ENCODE measurements at places on chromosomes 13 and 19.

GRCh38 chr13:26600343-26600742 lies 42.9 kb downstream of the WASF3 start:
- no peak for DNase-seq

DNA sequence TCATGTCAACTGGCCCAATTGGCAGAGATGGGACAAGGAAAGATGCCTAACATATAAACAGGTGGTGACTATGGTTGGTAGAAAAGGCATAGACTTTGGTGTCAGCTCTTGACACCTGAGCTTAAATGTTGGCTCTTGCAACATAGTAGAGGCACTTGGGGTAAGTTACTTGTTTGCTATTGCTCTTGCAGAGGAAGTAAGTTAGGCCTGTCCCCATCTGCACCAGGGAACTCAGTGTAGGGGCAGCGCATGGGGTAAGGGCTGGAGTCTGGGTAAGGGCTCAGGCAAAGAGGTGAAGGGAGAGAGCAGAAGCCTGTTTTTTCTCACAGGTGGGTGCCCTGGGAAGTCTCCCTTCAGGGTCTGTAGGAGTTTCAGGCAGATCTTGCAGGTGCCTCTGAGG lies 27.6 kb downstream of the ERICH6B start:
- no peak for DNase-seq

- no peak for DNase-seq
Measured at GRCh38 chr13:41246969-41247680, 16.3 kb downstream of the MTRF1 start.

- no peak for DNase-seq
Measured at GRCh38 chr19:50047671-50048070, 21.9 kb downstream of the ZNF473 start.

DNA sequence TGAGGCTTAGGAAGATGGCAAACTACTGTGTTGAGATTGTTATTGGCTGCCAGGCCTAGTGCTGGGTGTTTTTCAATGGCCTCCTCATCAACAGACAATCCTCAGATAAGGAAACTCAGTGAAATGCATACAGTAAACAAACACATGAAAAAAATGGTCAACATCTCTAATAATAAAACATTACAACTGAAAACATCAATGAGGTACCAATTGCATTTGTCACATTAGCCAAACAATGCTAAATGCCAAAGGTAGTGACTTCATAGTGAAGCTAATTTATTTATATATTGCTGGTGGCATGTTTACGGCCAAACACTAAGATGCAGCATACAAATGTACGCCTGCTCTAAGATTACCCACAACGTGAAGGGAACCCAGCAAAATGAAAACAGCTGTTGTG lies 224.0 kb upstream of the UBL3 start:
- no peak for DNase-seq

DNA sequence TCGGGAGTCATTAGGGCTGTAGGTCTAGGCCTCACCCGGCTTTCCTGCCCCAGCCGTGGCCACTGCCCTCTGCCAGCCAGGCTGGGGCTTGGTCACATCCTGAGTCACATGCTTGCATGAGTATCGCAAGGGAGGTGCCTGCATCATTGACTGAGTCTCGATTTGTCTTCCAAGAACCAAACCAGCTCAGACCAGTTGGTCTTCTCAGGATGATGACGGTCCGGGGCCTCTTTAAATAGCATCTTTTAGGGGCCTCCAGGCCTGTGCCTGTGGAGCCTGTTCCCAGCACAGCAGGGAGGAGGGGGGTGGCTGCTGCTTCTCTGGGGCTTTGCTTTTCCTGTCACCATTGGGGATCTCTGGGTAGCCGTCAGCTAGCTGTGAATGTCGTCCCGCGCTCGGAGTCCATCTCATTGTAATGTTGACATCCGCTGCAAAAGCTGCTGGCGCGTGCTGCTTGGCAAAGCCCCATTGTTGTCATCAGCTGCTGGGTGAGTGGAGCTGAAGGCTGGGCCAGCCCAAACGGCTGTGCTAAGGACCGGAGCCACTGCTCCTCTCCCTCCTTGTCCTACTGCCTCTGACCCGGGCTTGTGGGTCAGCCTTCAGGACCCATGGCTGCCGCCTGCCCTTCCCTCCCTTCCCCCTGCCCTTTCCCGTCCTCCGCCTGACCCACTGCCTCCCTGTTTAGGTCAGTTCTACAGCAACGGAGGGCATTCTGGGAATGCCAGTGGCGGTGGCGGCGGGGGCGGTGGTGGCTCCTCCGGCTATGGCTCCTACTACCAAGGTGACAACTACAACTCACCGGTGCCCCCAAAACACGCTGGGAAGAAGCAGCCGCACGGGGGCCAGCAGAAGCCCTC lies 14.3 kb upstream of the QTRT1 start:
- no peak for DNase-seq

GRCh38 chr19:8571006-8571411 lies 6.2 kb downstream of the MYO1F start:
- DNase-seq, result no peak

- no peak for DNase-seq
Measured at GRCh38 chr13:20715330-20715712, 11.8 kb downstream of the IL17D start.

DNA sequence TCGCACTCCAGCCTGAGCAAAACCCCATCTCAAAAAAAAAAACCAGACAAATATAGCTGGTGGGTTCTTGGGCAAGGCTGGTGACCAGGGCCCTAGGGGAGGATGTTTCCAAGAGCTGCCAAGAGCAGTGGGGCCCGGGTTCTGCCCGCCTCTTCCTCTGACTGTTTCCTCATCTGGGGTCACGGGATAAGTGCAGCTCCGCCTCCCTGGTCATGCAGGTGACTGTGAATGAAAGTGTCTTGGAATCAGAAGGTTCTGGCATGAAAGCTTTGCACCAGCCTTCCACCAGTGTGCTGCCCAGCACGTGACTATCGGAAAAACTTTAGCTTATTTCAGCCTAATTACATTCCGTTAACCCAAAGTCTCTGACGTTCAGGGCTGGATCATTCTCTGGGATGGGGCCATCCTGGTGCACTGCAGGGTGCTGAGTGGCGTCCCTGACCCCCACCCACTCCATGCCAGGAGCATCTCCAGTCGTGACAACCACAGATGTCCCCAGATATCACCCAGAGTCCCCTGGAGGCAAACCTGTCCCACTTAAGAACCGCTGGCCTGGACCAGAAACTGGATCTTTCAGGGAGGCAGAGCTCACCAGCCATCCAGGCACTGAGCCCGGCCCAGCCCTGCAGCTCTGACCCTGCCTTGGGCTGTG lies 85.6 kb downstream of the GNG7 start:
- DNase-seq, result no peak

- no peak for DNase-seq
Measured at GRCh38 chr13:41905600-41906254, 55.2 kb downstream of the VWA8 start.

DNA sequence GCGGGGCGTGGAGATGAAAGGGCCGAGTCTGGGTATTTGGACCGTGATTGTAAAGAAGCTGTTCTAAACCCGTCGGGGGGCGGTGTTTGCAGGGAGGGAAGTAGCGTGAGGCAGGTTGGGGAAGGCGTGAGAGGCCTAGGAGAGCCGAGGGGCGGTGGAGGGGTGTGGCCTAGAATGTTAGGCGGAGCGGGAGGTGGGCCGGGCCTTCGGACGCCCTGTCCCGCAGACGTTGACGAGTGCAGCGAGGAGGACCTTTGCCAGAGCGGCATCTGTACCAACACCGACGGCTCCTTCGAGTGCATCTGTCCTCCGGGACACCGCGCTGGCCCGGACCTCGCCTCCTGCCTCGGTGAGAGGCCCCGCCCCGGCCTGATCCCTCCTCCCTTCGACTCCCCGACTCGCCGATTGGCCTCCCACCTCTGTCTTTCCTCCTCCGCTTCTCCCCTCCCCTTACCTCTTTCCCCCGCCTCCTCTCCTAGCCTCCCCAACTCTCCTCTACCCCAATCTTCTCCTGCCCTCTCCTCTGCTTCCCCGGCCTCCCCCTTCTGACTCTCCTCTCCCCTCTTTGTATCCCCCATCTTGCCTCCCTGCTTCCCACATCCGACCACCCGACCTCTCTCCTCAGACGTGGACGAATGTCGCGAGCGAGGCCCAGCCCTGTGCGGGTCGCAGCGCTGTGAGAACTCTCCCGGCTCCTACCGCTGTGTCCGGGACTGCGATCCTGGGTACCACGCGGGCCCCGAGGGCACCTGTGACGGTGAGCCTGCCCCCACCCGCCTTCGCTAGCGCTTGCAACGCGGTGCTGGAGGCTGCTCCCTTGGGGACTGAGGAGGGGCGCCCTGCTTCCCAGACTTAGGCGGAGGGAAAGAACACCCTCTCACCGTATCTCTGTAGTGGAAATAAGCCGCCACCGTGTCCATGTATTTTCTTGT lies 12.8 kb downstream of the LTBP4 start:
- no peak for DNase-seq

GRCh38 chr19:16118489-16119033 lies 6.9 kb downstream of the RAB8A start:
- no peak for DNase-seq

DNA sequence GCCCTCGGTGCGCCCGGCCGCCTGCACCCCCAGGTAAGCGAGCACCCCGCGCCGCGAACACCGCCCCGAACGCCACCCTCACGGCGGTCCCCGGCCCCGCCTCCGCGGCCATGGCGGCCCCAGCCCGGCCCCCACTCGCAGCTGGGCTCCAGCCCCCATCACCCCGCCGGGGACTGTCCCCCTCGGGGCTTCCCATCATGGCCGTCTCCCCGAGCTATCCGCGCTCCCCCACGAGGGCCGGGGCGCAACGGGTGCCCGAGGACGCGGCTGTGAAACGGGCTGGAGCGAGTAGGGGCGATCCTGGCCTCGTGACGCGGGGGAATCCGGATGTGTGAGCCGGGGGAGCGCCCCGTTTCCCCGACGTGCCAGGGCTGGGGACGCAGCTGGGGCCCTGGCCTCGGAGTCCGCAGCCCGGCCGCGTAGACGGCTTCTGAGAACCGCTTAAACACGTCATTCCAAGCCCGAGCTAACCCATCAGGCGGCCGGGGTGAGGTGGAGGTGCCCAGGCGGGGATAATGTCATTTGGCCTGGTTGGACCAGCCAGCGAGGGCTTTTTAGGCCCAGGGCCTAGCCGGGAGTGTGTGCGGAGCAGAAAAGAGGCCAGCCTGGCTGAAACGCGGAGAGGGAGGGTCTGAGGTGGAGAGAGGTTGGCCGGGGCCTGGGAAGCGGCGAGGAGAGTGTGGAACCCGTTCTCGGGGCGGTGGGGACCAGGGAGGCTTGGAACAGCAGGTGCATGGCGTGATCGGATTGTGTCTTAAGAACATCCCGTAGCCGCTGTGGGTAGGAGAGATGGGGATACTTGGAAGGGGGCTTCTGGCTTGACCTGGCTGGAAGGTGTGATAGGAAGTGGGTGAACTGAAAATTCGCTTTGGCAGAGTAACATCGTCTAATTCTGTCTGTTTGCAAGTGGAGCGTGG lies 550 bp downstream of the CERS4 start:
- DNase-seq, result no peak

DNA sequence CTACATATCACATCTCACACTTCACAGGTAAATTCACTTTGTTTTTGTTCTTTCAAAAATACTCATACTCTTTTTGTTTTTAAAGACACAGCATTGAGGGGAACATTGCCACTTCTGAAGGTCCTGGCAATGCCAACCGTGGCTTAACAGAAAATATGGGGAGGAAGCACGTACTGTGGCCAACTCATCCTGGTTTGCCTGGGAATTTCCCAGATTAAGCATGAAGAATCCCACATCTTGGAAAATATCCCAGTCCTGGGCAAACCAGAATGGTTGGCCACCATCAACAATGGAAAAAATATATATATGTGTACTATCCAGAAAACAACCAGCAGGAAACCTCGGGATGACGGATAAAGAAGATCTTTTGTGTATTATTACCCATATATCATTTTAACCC lies 1032.2 kb upstream of the SLC10A2 start:
- DNase-seq, result no peak

DNA sequence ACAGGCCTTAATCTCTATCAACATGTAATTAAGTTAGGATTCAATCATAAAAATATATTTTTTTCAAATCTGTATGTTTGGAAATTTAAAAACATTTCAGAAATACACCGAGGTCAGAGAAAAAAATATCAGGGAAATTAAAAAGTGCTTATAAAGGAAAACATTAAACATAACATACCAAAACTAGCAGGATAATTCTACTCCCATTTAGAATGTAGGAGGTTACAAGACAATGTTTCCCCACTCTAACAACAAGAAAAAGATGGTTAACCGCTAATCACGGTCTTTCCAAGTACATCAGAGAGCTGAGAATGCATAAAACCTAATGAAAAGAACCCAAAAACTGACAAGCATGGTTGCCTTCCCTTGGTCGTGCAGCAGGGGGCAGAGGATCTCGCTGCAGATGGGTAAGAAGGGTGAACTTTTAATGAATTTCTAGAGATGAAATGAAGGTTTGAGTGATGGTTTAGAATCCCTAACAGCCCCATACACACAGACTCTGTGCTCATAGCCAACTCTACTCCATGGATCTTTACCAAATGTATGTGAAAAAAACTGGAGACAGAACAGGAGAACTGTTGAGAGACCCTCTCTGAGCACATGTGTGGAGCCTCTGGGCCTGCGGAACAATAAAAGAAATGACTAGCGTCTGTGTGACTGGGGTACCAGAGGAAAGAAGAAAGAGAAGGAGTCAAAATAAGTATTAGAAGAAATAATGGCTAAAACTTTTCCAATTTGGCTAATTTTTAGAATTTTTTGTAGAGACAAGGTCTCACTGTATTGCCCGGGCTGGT lies 51.3 kb upstream of the LSM14A start:
- no peak for DNase-seq

GRCh38 chr13:96294930-96295881 lies 205.3 kb downstream of the HS6ST3 start:
- DNase-seq, result no peak

- DNase-seq, result no peak
Measured at GRCh38 chr13:101140936-101141335, 275.4 kb downstream of the NALCN start.

DNA sequence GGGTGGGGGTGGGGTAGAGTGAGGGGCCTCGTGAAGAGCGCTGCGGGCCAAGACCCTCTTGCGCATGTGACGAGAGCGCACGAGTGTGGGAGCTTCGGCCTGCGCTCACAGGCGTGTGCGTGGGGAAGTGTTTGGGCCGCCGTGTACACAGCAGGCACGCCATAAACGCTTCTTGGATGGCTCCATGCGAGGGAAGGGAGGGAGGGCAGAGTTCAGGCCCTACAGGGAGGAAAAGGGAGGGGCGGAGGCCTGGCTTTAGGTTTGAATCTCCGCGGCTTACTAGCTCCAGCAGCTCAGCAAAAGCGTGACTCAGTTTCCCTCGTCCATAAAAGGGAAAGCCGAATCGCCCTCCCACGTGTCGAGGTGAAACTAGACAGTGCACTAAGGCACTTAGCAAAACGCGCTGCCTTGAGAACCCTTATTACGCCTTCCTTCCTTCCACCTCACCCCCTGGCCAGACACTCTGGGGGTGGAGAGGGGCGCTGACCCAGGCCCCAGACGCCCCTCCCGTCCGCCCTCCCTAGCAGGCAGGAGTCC lies 12.5 kb downstream of the GADD45B start:
- no peak for DNase-seq

- DNase-seq, result no peak
Measured at GRCh38 chr19:5974721-5975387, 3.1 kb downstream of the RANBP3 start.

GRCh38 chr13:67353941-67354340 lies 123.8 kb upstream of the PCDH9 start:
- no peak for DNase-seq
